CD8-positive, alpha-beta T cell (primary cell): ENCODE measurements at places on chromosomes 11 and 22.

- no peak for DNase-seq
Measured at GRCh38 chr11:93524173-93524536, 19.0 kb downstream of the SMCO4 start.

- no peak for DNase-seq
Measured at GRCh38 chr11:110177086-110177456, 83.9 kb downstream of the ZC3H12C start.

GRCh38 chr11:133491680-133492383 is 40.5 kb downstream of the OPCML start:
- no peak for DNase-seq

DNA sequence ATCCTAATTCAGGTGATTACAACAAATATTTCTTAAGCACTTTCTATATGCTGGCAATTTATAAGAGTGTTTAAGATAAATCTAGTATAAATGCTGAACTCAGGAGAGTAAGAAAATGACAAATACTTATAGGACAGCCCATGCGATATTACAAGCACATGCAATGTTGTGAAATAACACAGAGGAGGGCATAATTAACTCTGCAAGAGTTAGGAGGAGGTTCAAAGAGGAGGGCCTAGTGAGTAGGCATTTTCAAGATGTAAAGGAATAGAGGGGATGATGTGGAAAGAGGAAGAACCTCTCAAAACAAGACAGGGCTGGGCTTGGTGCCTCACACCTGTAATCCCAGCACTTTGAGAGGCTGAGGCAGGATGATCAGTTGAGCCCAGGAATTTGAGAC is 37.1 kb upstream of the IL17RA start:
- DNase-seq = no peak

- no peak for DNase-seq
Measured at GRCh38 chr11:119854521-119854920, 125.5 kb upstream of the NECTIN1 start.

DNA sequence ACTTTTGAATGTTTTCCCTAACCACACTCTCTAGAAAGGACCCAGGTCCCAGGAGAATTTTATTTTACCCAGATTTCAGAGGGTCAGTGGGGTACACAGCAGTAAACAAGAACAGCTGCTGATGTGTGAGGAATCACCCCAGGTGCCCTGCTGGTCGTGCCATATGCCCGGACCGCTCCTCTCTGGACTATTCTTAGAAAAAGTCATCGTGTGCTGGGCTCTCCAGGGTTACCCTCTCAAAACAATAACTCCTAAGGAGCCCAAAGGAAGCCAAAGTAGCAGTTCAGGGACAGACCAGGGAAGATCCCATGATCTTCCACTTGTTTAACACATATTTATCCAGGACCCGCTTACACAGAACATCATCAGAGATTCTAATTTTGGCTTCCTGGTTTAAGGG is 29.7 kb downstream of the LRP4 start:
- no peak for DNase-seq

GRCh38 chr11:132126973-132127899 is 756.8 kb downstream of the NTM start:
- no peak for DNase-seq

DNA sequence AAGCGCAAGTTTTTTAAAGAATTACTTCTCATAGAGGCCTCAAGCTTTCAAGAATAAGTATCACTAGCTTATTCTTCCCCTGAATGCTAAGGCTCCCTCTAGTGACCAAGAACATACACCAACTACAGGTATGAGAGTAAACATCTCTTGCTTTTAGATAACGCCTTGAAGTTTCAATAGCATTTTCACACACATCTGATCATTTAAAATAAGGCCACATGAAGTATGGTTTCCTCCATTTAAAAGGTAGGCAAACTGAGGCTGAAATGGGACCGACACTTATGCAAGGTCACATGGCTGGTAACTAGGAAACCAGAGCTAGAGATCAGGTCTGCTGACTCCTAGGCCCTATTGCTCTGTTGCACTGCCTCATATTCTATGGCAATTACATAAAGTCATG is 66.5 kb downstream of the CCDC34 start:
- DNase-seq = no peak

DNA sequence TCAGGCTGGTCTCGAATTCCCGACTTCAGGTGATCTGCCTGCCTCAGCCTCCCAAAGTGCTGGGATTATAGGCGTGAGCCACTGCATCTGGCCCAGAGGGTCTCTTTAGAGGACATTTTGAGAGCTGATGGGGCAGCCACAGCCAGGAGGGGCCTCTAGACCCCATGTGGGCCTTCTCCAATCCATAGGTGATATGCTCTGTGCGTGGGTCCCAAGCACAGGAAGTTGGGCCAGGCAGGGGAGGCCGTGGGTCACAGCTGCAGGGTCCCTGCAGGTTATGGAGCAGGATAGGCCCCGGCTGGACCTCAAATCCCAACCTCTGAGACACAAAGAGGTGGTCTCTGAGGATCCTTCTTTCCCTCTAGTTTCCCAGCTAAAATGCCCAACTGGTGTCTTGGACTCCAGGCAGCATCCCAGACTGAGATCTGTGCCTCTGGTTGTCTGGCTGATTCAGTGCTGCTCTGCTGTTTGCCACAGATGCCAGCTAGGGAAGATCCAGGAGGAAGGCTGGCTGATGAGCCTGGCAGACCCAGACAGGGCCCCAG is 1.5 kb downstream of the LRRC75B start:
- no peak for DNase-seq

- no peak for DNase-seq
Measured at GRCh38 chr11:112315861-112316739, 55.4 kb upstream of the PLET1 start.

GRCh38 chr11:14079011-14079410 is 116.5 kb downstream of the SPON1 start:
- DNase-seq = no peak

GRCh38 chr11:111310723-111311122 is 12.4 kb downstream of the POU2AF3 start:
- DNase-seq = no peak

DNA sequence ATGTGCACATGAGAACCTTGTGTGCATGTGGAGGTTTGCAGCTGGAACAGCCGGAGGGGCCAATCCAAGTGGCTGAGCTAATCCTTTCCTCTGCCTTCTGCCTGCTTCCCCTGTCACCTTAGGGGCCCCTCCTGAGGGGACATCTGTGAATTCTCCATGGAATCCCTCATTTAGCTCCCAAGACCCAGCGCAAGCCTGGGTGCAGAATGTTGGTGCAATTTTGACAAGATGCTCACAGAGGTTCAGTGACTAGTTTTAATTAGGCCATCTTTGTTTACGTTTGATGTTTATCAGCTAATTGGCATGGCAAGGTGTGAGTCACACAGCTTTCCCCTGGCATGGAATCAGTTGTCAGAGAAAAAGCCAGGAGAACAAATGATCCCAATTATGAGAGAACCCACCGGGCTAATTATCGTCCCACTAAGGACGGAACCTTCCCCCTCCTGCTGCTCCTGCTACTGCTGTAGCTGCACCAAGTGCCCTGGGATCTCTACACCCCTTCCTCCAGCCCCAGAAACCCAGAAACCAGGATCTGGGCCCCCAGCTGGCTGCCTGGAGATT is 63.6 kb upstream of the PAX6 start:
- DNase-seq = no peak

DNA sequence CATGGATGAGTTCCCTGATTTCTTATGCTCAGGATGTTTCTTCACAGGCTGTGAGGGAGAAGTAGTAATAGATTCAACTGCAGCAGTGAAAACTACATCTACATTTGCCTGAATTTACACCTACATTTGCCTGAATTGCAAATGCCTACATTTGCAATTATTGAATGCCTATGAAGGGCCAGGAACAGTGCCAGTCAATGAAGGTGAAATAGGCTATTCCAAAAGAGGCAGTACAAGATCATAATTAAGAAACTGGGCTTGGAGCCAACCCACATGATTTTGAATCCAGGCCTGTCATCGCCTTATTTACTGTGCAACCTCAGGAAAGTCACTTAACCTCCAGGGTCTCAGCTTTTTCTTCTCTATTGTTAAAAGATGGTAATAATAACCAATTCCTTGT is 1353.3 kb downstream of the FAM181B start:
- DNase-seq = no peak

DNA sequence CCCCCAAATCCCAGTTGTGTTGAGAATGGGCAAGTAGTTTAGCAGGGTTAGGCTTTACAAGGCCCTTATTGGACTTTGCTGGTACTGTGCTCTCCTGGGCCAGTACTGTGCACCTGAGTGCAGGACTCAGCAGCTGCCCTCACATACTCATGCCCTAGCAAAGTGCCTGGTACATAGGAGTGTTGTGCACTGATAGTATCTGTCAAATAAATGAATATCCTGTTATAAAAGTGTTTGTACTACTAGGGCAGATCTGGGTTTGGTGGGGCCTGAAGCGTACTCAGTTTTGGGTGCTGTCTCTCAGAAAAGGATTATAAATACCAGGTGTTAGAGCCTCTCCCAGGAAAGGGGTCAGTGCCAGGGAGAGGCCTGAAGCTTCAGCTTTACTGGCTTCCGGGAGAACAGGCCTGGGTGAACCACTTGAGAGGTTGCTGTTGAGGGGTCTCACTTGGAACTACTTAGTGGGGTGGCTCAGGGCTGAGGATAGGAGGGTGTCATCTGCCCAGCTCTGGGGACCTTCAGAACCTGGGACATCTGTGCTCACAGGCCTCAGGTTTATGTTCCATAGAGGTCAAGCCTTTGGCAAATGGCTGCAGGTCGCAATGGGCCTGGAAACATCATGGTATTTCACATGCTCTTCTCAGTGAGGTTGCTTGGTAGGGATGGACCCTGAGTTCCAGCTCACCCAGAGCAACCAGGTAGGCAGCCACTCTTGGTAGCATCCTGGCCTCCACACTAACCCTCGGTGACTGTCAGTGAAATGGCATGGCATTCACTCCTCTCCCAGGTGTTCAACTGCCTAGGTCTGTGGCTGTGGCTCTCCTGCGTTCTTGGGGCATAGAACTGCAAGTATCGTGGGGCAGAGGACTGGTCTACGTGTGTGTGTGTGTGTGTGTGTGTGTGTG is 106.1 kb downstream of the ZBTB16 start:
- DNase-seq = no peak

GRCh38 chr11:120956710-120957495 is 67.0 kb upstream of the TBCEL start:
- peak; percentile 24 for DNase-seq

- no peak for DNase-seq
Measured at GRCh38 chr11:46356924-46357482, 9.7 kb downstream of the DGKZ start.

DNA sequence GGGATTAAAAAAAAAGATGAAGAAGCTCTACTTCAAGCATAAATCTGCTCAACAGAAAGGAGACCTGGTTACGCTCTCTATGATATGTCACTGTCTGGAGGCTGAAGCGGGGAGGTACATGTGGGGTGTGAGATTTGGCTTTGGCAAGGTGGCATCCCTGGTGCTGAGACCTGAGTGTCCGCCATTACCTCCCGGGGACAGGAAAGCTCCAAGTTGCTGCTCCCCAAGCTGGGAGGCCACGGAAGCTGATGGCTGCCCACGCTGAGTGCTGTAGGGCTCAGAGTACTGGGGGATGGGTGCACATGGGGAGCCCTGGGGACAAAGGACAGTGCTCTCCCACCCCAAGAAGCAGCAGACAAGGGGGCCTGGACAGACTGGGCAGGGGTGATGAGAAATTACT is 167.9 kb downstream of the DSCAML1 start:
- DNase-seq = no peak

DNA sequence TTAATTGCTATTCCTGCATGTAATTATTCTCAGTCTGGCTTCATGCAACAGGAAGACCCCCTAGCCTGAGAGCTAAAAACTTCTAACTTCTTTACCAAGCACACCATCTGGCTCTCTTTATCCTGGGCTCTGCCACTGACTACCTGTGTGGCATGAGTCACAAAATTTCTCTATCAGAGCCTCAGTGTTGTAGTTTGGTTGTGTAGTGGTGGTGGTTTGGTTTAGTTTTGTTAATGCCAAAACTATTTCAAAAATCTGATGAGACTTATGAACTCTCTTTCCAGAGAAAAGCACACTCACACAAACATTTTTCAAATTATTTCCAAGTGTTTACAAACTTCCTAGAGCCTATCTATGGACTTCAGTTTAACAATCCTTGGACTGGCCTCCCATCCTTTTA is 7.5 kb upstream of the IL17RA start:
- DNase-seq = no peak

DNA sequence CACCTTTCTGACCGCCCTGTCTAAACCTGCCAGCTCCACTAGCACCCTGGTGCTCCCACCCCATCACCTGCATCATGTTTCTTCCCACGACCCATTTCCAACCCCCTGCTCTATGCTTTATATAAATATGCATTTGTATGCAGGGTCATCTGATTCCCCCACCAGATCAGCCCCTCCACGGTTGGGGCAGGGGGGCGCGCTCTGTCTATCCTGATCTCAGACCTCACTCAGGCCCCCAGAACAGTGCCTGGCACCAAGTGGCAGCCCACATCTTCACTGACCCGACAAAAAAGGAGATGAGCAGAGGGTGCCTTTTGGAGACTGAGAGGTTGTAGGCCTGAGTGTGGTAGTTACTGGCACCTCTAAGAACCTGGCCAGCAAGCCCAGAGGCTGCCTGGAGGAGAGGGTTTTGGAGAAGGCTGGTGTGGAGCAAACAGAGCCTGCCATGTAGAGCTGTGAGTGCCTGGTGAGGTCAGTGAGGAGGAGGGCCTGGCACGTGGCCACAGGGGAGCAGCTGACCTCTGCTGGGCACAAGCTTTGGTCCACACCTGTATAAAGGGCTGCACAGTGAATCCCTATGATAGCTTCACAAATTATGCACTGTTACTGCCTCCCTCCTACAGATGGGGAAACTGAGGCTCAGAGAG is 86.3 kb upstream of the RTL6 start:
- DNase-seq = no peak

GRCh38 chr11:64379817-64380709 is 21.1 kb downstream of the RPS6KA4 start:
- DNase-seq = no peak

DNA sequence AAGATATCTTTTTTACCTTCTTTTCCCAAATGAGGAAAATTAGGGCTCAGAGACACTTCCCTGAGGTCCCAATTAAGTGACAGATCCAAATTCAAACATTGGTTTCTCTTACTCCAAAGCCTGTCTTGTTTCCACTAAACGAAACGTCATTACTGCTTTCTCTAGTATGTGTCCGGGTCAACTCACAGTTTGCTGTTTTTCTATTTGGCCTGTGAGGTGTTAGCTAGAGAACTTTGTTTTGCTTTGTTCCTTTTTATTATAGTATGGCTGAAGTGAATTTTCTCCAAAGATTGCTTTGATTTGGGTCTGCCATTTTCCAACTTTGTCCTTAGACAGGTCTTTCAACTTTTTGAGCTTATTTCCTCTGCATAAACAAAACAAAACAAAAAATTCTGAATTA is 179.6 kb downstream of the UVRAG start:
- no peak for DNase-seq

- DNase-seq = no peak
Measured at GRCh38 chr22:46587492-46588278, 32.5 kb upstream of the GRAMD4 start.

GRCh38 chr11:72157131-72157530 is 21.6 kb downstream of the FOLR3 start:
- no peak for DNase-seq
